ENCODE measurements at places on chromosomes 1 and 21. TPM values are rescaled to one million over a fixed set of nuclear protein-coding genes. Genes with fewer than 3 reads are reported as not detected.

- DNase-seq = no peak
These were observed 12.5 kb downstream of the PIP5K1A start for GRCh38 chr1:151210830-151211229.

HAX1 gene
- 184 TPM for total RNA-seq

CD48 gene
- total RNA-seq = not detected

- DNase-seq = no peak
These were observed 248.6 kb downstream of the MATN1 start for GRCh38 chr1:30474818-30475200.

DNA sequence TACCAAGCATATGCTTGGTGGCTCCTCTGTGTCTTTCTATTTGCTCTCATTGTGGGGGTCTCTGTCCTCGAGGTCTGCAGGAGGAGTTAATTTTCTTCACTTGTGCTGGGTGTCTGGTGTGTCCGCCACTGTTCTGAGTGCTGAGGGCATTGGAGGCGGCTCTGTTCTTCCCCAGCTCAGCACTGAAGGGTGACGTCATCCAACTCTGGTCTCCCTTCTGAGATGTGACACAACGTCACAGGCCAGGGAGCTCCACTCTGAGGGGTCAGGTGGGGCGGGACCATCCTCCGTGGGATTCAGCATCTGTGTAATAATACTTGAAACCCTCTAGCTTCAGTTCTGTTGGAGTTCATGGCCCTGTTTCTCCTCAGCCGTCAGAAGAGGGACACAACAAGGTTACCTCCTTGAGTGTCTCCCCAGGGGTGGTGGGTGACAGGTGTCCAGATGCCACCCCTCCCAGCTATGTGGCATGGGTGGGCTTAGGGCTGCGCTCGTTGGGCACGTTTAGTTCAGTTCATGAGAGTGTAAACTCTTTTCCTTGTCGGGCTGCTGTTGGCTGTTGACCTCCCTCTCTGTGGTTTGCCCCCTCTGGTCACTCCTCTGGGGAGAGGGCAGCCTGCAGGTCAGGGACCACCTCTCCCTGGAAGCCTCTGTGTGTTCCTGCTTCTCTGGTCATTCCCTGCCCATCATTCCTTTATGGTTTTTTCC, 3.1 kb downstream of the IBA57 start:
- no peak for DNase-seq

CRABP2 gene
- 2.8 TPM for total RNA-seq
